ENCODE measurements at places on chromosomes 3 and 15.

GRCh38 chr3:4712109-4712508 lies 219.0 kb downstream of the ITPR1 start:
- DNase-seq: no peak

GRCh38 chr15:79086814-79087213 lies 3.8 kb downstream of the RASGRF1 start:
- DNase-seq: no peak

DNA sequence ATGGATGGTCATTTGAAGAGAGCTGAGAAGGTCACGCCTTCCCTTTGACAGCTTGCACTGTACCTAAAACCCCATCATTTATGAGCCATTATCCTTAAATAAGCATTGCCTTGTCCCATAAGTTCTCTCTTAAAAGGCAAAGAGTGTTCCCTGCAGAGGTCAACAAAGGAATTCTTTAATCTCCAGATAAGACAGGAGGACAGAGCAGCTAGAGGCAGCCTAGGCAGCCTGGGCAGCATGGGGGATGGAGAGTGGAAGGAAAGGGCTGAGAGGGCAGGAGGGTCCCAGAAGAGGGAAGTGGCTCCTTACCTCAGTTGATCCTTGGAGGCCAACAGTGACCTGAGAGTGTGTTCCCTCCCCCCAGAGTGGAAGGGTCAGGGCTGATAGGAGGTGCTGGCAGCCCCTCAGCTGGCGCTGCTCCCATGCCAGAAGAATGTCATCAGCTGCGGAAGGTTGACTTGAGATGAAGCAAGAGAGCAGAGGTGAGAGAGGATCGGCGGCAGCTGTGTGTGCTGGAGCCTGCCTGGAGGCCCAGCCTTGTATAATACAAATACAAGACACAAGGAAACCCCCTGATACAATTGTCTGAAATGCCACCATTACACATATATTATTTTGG lies 12.8 kb downstream of the KBTBD13 start:
- DNase-seq: no peak

DNA sequence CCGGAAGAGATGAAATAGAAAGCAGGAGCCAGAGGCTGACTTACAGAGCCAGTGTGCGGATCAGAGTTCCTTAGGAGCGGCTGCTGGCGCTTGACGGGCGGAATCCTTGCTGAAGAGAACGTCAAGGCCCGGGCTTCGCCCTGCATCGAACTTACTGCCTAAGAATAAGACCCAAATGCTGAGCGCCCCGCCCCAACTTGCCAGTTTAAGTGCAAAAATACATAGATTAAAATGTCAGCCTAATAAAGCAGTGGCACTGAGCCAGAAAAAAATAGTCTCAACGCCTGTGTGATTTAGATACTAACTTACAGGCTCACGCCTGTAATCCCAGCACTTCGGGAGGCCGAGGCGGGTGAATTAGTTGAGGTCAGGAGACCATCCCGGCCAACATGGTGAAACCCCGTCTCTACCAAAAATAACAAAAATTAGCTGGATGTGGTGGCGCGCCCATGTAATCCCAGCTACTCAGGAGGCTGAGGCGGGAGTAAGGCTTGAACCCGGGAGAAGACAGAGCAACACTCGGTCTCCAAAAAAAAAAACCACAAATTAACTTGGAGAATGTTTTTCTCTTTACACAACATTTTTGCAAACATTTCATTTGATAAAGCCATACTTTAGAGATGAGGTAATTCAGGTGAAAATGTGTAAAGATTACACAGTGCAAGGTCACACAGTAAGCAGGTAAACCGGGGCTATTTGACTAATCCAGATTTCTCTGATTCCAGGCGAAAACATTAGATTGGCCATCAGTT lies 1.2 kb upstream of the UBP1 start:
- no peak for DNase-seq

- DNase-seq: no peak
Measured at GRCh38 chr3:73569246-73569760, 55.4 kb downstream of the PDZRN3 start.

Measured in skeletal muscle cell (primary cell).